ENCODE measurements at places on chromosomes 16 and 17.

DNA sequence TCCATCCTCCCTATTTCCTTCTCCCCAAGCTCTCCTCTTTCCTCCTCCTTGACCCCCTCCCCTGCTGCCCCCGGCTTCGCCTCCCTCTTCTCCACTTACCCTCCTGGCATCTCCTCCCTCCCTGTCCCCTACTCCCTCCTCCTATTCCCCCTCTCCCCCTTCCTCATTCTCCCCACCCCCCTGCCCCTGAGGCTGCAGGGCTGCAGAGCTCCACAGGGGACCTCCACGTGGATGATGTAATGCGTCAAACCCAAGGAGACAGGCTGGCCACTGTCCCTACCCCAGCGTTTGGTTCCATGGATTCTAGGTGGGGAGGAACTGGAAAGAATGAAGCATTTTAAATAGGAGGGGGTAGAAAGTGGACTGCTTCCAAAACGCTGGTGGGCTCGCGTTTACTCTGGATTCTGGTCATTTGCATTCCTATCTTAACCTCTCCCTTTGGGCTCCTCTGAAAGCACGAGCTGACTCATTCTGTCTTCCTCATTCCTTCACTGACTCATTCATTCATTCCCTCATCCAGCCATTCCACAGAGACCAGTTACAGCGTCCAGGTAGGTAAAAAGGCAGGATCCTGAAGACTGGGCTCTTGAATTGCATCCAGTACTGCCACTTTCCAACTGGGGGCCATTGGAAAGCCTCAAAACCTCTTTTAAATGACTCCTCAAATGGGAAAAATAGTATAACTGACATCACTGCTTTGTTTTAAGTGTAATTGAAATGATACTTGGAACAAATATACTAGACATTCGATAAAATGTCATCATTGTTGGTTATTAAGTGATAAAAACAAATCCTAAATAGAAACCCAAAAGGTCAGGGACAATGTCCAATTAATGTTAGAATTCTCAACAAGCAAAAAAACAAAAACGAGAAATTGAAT lies 943 bp upstream of the COTL1 start:
- no peak for DNase-seq

- peak; percentile 96 for DNase-seq
Observed at GRCh38 chr16:1991948-1992703, 2.4 kb downstream of the SYNGR3 start.

DNA sequence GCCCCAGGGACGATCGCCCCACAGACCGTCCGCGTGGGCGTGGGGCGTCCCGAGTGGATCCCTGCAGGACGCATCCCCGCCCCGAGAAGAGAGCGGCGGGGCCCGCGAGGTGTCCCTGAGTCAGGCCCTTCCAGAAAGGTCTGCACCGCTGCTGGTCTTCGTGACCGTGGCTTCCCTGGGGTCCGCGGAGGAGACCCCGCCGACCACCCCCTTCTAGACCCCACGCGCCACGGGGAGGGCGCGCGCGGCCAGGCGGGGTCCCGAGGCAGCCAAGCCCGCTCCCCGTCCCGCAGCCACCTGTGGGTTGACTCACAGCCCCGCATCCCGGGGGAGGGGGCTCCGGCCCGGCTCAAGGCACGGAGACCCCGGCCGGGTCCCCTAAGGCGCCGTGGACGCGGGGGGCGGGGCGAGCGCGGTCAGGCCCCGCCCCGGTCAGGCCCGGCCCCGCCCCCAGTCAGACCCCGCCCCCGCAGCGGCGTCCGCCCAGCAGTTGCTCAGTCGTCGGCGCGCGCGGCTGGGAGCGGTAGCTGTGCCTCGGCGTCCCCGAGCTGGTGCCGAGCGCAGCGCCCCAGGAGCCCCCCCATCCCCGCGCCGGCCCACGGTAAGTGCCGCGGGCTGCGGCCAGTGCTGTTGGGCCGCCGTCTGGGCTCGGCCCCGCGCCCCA lies at the start of gene BAIAP3:
BAIAP3 (plus strand) TSS at position 497 of the 664 bp plus-strand sequence. CDS start 4,905 bp downstream, outside the sequence.
- peak; percentile 75 for DNase-seq

DNA sequence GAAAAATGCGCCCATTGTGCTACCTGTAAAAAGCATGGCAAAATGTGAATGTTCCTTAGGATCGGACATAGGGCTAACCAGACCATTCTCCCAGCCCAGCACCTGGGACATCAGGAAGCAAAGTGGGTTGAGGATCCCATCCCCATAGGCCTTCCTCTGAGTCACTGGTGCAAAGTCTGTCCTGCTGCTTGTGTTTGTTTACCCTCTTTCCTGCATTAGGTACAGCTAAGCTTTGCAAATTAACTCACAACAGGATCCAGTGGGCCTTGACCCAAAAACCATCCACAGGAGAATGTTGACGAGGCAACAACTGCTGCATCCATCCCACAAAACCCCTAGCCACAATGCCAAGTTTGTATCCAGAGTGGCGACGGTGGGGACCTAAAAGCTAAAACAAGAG lies 106.2 kb downstream of the GRIN2A start:
- DNase-seq = no peak

DNA sequence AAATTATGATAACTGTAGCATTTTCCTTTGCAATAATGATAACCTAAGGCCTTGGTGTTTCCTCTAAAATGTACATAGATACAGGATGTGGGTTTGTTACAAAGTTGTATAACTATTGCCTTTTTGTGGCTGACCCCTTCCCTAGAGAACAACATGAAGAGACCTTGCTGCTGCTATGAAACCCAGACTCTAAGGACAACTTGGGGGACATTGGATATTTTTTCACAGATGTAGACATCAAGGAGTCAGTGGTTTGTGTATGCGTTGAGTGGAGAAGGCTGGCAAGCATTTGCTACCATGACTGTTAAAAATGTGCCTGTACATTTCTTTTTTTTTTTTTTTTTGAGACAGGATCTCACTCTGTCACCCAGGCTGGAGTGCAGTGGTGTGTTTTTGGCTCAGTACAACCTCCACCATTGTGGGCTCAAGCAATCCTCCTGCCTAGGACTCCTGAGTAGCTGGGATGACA lies 12.3 kb downstream of the HMOX2 start:
- DNase-seq = peak; percentile 36

DNA sequence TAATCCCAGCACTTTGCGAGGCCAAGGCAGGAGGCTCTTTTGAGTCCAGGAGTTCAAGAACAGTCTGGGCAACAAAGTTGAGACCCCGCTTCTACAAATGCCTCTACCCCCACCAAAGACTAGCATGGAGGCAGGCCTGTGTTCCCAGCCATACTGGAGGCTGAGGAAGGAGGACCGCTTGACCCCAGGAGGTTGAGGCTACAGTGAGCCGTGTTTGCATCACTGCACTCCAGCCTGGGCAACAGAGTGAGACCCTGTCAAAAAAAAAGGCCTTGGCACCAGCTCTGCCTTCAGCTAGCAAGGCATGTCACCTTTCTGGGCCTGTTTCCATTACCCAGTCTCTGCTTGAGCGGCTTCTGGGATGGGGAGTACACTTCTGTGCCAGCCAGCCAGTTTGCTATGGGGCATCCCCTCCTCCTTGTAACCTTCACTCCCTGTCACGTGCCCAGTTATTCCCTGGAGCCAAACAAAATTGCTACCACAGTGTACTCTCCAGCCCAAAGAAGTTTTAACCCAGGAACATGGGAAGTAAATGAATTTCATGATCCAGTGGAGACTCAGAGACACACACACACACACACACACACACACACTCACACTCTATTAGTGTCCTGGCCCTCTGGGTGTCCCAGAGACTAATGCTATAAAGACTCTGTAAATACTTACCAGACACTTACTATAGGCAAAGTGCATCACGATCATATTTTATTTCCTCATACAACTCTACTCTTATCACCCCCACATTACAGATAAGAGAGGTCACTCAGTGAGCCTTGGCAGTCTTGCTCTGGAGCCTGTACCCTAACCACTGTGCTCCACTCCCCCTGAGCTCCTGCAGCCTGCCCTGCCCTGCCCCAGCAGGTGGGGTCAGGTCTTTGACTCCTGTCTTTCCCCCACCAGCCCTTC lies 2.5 kb downstream of the CISD3 start:
- DNase-seq = peak; percentile 58

- DNase-seq = no peak
Observed at GRCh38 chr16:83306961-83307593, 500.7 kb upstream of the HSBP1 start.

- no peak for DNase-seq
Observed at GRCh38 chr16:31071861-31072260, 2.2 kb downstream of the ZNF668 start.

DNA sequence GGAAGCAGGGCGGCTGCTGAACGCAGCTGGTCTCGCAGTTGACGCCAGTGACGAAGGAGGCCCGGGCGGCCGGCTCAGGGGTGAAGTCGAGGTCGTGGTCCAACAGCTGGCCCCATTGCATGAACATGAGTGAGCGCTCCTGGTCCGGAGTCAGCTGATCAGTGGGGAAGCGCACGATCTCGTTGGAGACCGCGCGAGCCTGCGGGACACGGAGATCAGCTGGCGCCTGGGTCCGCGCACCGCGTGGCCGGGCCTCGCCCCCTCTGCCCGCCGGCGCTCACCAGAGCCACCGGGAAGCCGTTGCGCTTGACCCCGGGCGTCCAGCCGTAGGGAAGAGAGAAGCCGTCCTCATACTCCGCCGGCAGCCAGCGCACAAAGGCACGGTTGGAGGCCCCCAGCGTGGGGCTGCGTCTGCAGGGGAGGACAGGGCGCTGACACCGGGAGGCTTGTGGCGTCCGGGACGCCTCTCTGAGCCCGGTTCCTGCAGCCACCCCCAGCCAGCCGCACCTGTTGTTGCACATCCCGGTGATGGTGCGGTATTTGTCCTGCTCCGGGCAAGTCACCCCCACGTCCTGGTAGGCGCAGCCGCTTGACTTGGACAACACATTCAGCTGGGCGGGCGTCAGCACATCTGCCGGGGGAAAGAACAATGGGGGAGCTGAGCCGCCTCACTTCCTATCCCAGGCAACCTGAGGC lies 1.6 kb downstream of the MPO start:
- DNase-seq = no peak

DNA sequence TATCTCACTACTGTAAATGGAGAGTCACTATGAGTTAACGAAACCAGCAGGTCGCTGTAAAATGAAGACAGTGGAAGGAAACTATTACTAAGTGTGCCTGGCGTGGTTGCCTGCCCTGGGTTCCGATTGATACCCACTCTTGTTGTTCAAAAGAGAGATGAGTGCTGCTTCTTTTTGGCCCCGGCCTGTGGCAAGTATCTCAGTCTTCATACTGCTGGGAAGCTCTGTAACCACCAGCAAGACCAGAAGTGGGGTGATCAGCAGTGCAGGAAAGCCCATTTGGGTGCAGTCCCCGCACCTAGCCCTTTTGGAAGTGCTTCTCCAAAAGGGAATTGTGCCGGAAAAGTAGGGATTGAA lies 104.5 kb downstream of the SNX29 start:
- no peak for DNase-seq

DNA sequence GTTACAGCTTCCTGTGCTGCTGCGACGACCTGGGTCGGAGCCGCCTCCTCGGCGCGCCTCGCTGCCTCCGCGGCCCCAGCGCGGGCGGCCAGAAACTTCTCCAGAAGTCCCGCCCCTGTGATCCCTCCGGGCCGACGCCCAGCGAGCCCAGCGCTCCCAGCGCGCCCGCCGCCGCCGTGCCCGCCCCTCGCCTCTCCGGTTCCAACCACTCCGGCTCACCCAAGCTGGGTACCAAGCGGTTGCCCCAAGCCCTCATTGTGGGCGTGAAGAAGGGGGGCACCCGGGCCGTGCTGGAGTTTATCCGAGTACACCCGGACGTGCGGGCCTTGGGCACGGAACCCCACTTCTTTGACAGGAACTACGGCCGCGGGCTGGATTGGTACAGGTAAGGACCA lies 746 bp downstream of the HS3ST2 start:
- DNase-seq = no peak

- DNase-seq = no peak
Observed at GRCh38 chr16:11692171-11692570, 23.9 kb downstream of the SNN start.

DNA sequence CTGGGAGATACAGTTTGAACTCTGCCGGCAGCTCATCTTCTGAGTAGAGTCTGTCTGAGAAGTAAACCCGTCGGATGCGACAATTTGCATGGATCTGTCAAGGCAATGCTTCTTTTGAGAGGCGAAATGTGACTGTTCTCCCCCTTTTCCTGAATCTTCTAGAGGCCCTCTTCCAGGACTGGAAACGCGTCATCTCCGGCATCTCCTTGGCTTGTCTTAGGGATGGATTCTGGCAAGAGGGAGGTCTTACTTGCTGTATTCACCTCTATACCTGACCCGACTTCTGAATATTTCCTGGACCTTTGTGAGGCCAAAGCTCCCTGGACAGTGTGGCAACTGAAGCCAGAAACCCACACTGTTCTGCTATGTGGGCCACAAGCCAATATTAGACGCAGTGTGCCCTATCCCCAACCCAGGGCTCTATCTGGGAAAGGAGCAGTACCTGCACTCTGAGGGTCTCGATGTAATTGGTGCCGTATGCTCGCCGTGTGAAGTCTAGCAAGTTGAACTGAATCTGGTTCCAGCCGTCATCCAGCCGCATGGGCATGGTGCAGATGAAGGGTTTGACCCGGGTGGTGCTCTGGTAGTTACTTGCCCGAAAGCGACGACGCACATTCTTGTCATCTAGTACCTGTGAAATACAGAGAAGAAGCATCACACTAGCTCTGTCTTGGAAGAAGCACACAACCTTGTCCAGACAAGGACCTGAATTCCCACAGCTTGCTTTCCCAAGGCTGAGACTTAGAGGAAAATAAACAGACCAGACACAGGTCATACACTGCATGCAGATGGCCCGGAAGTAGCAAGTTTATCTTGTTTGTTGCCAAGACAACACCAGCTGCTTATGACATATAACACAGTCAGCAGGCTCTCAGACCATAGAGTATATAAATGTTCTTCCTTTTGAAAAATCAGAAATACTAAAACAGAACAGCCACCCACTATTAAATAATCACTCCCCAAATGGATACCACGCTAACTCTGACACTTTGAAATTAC lies 14.1 kb downstream of the CFAP20 start:
- DNase-seq = no peak

GRCh38 chr16:85413691-85414663 lies 199.1 kb upstream of the GSE1 start:
- DNase-seq = no peak

DNA sequence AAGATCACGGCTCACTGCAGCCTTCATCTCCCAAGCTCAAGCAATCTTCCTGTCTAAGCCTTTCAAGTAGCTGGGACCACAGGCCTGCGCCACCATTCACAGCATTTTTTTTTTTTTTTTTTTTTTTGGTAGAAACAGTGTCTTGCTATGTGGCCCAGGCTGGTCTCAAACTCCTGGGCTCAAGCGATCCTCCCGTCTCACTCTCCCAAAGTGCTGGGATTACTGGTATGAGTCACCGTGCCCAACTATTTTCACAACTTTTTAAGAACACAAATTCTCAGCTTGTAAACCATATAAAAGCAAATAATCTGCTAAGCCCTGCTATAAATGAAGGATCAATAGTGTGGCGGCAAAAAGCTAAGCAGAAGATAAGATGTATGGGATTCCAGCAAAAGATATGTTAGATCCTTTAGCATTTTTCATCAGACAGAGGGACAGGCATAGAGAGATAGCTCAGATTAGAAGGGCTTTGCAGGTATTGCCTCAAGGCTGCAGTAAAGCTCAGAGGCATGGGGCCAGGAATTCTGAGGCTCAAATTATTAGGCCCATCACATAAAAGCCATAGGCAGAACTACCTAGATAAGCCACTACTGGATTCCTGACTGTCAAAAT lies 55.1 kb downstream of the EMP2 start:
- no peak for DNase-seq

All from hematopoietic multipotent progenitor cell treated with erythropoietin and hydrocortisone succinate and interleukin-3 and kit ligand, for 6 days (in vitro differentiated cells).